ENCODE measurements at places on chromosomes 6 and 20.

DNA sequence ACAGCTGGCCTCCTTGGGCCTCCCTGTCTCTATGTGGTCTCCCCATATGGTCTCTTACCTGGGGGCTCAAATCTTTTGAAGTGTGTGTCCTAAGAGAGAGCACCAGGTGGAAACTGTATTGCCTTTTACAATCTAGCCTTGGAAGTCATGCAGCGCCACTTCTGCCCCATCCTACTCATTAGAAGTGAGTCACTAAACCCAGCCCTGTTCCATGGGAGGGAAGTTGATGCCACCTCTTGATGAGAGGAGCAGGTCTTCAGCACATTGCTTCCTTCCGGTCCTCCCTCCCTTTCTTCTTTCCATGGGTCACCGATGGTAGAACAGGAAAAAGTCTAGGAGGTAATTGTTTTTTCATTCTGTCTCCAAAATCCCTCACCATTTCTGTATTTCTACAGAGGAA is 156.3 kb downstream of the FOXA2 start:
- DNase-seq, result no peak

DNA sequence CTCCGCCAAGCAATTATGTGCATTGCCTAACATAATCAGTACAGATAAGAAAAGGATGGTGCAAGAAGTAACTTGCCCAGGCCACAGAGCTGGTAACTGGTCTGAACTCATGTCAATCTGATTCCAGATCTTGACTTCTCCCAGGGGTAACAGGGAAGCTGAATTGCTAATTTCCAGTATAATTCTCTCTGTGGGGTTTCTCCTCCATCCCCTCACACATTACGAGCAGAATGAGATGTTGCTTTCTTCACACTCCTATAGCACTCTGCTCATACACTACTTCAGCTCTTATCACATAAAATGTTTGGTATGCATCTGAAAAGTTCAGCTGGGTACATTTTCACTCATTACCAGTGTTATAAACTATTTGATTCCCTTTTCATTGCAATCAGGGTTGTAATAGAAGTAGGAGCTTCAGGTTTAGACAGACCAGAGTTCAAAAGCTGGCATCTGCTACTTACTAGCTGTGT is 24.0 kb upstream of the LRRC1 start:
- no peak for DNase-seq

- no peak for DNase-seq
Measured at GRCh38 chr20:58818586-58819285, 32.0 kb downstream of the GNAS-AS1 start.

DNA sequence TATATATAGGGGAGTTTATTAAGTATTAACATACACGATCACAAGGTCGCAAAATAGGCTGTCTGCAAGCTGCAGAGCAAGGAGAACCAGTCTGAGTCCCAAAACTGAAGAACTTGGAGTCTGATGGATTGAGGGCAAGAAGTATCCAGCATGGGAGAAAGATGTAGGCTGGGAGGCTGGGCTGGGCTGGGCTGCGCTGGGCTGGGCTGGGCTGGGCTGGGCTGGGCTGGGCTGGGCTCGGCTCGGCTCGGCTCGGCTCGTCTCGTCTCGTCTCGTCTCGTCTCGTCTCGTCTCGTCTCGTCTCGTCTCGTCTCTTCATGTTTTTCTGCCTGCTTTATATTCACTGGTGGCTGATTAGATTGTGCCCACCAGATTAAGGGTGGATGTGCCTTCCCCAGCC is 238.6 kb downstream of the GRM1 start:
- no peak for DNase-seq
